Activated T-helper 9 cell treated with anti-CD3 and anti-CD28 coated beads, Interleukin-2, amount 50 U/mL, for 16 hours (primary cell): ENCODE measurements at places on chromosomes 3 and 15.

DNA sequence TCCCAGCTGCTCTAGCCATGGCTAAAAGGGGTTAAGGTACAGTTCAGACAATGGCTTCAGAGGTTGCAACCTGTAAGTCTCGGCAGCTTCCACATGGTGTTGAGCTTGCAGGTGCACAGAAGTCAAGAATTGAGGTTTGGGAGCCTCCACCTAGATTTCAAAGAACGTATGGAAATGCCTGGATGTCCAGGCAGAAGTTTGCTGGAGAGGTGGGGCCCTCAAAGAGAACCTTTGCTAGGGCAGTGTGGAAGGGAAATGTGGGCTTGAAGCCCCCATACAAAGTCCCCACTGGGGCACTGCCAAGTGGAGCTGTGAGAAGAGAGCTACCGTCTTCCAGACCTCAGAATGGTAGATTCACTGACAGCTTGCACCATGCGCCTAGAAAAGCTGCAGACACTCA lies 73.7 kb downstream of the STT3B start:
- no peak for DNase-seq

GRCh38 chr3:31230425-31231223 lies 302.1 kb upstream of the STT3B start:
- no peak for DNase-seq

DNA sequence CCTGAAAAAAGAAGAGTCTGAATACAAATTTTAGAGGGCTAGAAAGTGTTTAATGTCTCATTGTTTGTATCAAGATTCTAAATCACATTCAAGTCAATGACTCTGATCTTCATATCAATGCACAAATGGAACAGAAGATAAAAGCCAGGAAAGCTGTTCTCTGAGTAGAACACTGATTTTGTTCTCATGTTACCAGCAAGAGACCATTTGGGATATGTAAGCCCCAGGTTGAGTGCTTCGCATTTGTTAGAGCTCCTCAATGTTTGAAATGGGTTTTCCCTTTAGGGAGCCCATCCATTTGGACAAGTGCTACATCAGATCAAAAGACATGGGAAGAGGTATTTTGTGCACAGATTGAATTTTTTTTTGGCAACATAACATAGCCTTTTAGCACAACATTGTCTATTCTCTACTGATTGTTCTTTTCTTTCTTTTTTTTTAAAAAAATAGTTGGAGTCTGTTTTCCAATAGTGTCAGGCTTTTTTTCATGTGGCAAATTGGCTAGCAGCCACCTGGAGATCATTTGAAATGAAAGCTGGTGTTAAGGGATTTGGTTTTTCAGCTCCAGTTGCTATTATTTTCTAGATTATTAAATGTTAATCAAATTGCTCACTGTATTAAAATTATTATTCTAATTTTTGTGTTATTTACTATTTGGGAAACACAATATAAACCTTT lies 74.5 kb upstream of the ZPLD1 start:
- no peak for DNase-seq

DNA sequence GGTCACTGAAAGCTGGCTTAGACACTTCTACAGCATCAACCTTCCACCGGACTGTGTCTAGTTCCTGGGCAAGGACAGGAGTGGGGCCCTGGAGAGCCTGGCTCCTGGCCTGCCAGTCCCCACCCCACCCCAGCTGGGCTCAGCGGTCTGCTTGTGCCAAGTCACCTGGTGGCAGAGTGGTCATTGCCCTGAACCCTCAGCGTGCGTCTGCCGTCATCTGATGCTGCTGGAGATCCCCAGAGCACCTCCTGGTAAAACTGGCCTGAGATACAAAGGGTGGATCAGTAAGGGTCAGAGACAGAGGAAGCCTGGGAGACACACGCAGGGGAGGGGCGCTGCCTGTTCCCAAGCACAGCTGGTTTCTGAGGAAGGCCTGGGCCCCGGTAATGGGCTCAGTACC lies 16.7 kb downstream of the ITIH4 start:
- no peak for DNase-seq
